Stimulated activated CD4-positive, alpha-beta T cell treated with anti-CD3 and anti-CD28 coated beads, TNF-alpha, amount 100 ng/mL, for 1 hour (primary cell): ENCODE measurements at places on chromosomes 16 and 17.

DNA sequence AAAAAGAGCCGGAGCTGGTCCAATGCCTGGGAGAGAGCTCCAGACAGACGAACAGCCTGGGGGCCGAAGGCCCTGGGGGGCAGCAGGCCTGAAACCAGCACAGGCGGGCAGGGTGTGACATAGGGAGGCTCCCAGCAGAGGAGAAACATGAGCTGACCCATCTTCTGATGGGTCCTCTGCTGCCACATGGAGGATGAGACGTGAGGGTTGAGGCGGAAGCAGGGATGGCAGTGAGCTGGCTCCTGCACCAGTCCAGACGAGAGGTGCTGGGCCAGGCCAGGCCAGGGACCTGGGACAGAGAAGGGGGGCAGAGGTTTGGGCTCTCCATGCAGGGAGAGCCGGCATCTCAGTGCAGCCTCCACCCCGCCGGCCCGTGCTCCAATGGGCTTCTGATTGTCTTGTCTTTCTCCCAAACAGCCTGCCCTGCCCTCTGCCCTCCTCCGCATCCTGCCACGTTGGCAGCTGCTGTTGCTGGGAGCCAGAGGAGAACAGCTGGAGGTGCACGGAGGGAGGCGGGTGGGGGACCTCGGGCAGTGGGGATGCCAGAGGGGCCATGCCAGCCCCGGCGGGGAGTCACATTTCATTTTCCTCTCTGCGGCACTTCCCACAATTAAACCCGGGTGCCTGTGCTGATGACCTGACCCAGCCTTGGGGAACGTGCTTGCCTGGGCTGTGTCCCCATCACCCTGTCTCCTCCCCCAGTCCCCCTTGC, 139.1 kb upstream of the GSE1 start:
- DNase-seq: no peak

GRCh38 chr17:32746698-32747097, 130.2 kb downstream of the MYO1D start:
- no peak for DNase-seq

DNA sequence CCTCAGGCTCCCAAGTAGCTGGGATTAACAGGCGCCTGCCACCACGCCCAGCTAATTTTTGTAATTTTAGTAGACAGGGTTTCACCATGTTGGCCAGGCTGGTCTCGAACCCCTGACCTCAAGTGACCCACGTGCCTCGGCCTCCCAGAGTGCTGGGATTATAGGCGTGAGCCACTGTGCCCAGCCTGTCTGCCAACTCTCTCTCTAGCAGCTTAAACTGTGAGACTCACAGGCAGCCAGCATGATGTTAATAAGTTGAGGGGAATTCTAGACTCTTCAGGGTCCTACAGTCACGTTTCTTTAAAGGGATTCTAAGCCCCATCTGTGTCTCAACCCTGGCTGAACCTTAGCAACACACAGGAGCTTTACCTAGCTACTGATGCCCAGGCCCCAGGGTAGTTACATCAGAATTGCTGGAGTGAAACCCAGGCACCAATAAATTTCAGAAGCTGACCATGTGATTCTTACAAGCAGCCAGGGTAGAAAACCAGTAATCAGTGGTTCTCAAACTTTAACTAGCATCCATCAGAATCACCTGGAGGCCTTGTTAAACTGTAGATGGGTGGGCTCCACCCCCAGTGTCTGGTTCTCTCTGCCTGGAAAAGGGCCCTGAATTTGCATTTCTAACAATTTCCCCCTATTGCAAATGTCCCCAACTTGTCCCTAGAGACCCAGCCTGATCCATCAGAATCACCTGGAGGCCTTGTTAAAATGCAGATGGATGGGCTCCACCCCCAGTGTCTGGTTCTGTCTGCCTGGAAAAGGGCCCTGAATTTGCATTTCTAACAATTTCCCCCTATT, 30.7 kb downstream of the GPRC5B start:
- DNase-seq: no peak

GRCh38 chr17:48160177-48161081, 52.9 kb downstream of the SNX11 start:
- DNase-seq: no peak

- DNase-seq: no peak
These were observed 117.0 kb downstream of the ZNF778 start for GRCh38 chr16:89334461-89334860.

DNA sequence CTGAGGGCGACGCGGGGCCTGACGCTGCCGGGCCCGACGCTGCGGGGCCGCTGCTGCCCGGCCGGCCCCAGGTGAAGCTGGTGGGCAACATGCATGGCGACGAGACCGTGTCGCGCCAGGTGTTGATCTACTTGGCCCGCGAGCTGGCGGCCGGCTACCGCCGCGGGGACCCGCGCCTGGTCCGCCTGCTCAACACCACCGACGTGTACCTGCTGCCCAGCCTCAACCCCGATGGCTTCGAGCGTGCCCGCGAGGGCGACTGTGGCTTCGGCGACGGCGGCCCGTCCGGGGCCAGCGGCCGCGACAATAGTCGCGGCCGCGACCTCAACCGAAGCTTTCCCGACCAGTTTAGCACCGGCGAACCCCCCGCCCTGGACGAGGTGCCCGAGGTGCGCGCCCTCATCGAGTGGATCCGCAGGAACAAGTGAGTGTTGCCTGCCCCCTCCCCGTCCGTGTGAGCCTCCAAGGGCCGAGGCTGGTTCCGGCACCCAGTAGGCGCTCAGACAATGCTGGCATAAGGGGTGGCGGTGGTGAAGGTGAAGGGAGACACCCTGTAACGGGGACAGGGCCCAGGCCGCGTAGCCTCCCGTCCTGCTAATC, 676 bp downstream of the CPD start:
- DNase-seq: no peak

- DNase-seq: no peak
These were observed 35.0 kb downstream of the NMT1 start for GRCh38 chr17:45096141-45096540.

DNA sequence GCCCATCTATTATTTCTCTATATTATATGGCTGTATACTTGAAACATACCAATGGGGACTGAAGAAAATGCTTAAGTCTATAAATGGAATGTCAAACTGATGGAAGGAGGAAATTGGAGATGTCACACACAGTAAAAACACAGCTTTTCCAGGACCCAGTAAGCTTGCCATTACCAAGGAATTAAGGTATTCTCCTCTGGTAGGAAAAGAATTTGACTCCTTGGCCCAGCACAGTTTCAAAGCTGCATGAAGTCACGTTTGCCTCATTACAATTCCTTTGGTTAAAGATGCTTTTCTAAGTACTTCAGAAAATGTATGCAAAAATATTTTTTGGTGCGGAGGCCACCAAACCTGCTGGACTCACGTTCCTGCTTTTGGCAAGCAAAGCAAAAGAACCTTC, 48.5 kb downstream of the CDH13 start:
- no peak for DNase-seq

- DNase-seq: no peak
These were observed 282.6 kb downstream of the IRF8 start for GRCh38 chr16:86181526-86181925.

DNA sequence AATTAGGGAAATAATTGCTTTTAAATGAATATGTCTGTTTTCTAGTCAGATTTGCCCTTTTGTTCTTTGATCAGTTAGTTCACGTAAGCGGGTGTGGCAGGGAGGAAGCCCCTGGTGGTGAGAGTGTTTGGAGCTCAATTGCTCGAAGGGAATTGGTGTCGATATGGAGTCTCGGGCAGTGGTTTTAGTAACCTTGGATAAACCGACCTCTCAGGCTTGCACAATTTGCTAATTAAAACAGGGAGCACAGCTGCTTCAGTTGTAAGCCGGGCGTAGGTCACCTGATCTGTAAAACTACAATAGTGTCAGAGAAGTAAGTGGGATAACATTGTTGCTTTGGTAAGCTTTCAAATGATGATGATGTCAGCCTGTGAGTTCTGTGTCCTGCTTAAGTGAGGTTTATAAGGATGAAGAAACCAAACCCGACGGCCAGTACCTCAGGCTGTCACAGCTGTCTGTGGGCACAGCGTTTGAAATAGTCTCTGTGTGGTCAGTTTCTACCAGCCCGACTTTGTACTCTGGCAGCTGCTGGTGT, 2.9 kb downstream of the ZNF750 start:
- no peak for DNase-seq

DNA sequence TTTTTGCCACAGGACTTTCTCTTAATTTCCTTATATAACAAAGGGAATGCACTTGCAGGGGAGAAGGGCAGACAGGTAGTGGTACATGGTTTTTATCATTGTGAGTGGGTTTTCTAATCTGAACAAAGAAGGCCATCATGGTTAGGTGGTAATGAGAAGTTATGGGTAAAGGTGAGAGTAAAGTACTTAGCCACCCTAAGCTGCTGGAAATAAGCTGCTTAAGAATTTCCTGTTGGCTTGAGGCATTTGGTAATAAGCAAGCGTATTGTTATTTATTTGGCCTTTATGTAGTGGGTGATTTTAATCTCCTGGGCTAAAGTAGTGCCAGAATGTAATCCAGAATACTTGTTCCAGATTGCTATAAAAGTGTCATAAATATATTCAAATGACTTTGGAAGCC, 27.1 kb downstream of the TAC4 start:
- no peak for DNase-seq

GRCh38 chr17:18187226-18187625, 3.6 kb downstream of the ALKBH5 start:
- no peak for DNase-seq

DNA sequence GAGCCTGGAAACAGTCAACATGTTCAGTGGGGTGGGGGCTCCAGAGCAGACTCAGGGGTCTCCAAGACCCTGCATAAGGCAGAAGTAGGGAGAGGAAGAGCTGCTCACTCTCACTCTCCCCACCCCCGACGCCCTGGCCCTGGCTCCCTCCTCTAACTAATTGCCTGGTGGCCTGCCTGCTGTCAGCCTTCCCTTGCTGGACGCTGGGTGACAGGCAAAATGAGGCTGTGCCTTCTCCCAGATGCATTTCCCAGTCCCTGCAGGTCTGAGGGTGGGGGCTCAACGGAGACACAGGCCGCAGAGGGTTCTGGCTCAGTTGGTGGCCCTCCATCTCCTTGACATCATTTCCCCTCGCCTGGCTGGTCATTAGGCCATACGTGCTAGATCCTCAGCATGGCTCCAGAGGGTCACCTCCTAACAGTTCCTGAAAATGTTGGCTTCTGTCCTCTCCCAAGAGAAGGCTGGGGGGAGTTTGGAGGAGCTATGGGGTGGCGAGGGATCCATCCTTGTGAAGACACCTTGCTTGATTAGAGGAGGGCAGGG, 1.4 kb downstream of the FMNL1 start:
- no peak for DNase-seq

GRCh38 chr17:1147664-1148063, 32.1 kb downstream of the ABR start:
- DNase-seq: no peak

- peak; percentile 50 for DNase-seq
These were observed 22.7 kb downstream of the CYTH1 start for GRCh38 chr17:78759203-78759968.

DNA sequence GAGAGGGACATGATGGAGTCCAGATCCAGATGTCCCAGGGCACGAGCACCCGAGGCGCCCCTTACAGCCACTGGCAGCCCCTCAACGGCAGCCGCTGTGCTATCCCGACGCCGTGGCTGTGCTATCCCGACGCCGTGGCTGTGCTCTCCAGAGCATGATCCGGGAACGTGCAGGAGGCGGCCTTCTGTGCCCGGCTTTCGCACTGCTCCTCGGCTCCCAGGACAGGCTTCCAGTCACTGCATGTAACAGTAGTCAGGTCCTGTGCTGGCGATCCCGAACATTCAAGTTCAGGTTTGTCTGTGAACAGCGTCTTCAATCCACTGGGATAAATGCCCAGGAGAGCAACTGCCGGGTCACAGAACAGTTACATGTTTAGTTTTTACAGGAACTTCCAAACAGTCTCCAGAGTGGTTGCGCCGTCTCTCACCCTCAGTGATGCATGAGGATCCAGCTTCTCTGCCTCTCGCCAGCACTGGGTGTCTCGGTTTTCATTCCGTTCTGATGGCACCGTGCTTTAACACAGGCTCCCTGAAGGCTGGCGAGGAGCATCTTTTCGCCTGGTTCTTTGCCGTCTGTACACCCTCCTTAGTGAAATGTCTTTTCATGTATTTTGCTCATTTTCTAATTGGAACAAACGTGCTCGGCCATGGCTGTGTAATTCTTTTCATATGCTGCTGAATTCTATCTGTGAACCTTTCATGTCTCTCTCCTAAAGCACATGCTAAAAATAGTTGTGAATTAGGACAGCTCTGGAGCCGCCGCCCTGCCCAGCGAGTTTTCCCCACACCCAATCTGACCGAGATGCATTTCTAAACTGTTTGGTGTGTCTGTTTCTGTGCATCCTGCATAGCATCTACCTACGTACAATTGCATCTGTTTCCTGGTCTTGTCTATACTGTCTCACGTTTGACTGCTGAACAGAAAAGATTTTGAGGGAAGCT, 72.6 kb upstream of the METRNL start:
- DNase-seq: no peak

GRCh38 chr16:54722210-54722676, 208.4 kb upstream of the IRX5 start:
- DNase-seq: no peak

DNA sequence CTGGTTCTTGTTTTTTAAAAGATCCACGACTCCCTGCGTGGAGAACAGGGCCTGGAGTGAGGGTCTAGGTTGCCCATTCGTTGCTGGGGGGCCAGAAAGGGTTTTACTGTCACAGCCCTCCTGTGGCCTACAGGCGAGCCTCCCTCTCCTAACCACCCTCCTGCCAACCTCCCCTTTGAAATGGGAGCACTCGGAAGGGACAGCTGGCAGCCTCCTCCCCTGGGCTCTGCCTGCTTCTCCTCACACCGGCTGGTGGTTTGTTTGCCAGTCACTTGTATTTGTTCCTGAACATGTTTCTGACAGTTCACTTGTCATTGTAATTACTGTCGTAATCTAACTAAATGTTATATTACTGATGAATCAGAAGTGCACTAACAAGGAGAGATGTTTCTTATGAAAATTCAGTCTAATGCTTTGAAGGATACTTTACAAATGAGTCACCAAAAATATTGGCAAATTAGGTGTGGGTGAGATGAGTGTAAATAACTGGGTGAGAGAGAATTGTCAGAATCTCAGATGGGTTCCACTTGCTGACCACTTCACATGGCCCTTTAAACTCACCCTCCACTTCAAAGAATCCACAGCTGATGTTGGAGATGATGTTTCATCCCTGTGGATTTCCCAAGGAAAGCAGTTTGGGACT, 2.7 kb upstream of the SPPL2C start:
- DNase-seq: no peak

GRCh38 chr16:27374804-27375425, 27.1 kb upstream of the IL21R start:
- DNase-seq: no peak

GRCh38 chr16:85812031-85812807, 12.7 kb downstream of the COX4I1 start:
- no peak for DNase-seq

- no peak for DNase-seq
These were observed 36.2 kb downstream of the STH start for GRCh38 chr17:46035112-46035818.

GRCh38 chr17:29648005-29648404, 25.3 kb upstream of the CORO6 start:
- no peak for DNase-seq

DNA sequence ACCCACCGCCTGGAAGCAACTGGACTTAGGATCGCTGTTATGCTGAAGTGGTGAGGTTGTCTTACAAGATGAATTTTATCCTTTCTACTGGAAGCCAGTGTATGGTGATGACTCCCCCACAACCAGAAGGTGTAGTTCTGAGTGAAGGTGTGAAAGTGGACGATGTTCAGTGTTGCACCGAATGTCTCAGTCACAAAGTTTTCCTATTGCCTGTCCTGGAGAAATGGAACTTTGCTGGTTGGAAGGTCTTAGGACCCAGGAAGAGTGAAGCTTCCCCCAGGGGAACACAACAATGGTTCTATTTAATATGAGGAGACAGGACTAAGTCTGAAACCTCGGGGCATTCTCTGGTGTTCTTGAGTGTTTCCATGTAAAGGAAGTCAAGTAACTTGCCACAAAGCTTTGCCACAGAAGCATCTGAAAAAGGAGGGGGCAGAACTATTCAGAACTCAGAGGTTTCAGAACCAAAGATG, 44.2 kb downstream of the USP22 start:
- no peak for DNase-seq
